NCI-H526 (cell line): ENCODE measurements at places on chromosomes 11 and 22.

GRCh38 chr11:56700914-56701485 is 2.1 kb downstream of the OR9G1 start:
- no peak for DNase-seq

- DNase-seq = no peak
Measured at GRCh38 chr11:115715251-115715770, 211.1 kb upstream of the CADM1 start.

DNA sequence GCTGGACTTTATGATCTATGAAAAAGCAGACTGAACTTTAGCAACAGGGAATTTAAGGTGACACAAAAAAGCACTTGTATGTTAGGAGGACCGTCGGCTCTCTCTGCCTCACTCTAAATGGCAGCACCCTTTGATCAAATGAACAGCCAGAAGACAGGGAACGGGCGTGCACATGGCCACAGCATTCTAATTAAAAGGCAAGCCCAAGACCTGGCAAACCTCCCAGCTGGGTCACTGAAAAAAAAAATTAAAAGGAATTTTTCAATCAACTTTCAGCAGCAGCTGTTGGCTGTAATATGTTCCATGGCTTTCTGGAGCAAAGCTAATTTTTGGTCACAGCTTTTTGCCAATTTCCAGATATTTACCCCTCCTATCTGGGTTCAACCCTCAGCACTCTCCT is 116.5 kb downstream of the C11orf58 start:
- no peak for DNase-seq

DNA sequence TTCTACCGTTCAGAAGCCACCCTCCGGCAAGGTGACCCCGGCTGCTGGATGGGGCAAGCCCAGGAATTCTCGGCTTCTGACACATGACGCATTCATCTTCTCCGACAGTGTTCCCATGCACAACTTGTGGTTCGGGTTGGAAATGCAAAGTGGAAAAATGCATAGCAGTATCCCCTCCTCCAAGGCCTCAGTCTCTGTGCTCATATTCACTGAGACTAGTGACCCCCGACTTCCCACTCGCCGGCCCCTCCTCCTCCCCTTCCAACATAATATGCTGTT is 70.0 kb upstream of the NTM start:
- DNase-seq = peak; percentile 70

DNA sequence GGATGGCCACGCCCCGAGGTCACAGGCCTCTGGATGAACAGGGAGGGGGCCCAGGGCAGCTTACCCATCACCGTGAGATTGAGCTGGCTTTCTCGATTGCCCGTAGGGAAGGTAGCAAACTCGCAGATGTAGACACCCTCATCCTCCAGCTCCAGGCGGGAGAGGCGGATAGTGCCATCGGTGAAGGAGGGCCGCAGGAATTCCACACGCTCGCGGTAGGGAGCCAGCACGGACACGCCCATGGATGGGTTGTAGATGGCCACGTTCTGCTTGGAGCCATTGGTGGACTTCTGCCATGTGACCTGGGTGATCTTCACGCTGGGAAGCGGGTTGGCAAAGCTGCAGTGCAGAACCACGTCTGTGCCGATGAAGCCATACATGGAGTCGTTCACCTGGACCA is 50.6 kb downstream of the NECTIN1 start:
- DNase-seq = no peak

- no peak for DNase-seq
Measured at GRCh38 chr11:118610225-118610772, 2.9 kb downstream of the PHLDB1 start.

DNA sequence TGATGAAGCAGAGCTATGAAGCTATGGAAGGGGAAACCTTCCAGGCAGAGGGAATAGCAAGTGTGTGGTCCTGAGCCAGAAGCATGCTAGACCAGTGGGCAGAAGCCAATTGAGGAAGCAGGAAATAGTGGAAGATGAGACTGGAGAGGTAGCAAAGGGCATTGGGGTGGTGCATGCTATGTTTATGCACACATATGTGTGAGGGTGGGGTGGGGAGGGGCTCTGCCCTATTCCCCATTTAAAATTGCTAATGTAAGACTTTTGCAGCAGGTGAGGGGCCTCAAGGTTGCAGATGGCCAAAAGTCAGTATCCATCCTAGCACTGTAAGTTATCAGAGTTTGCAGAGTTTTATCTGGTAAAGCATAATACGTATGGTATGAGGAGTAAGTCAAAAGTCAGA is 626.6 kb upstream of the KIRREL3 start:
- DNase-seq = no peak

GRCh38 chr11:60175860-60176275 is 7.0 kb downstream of the MS4A6A start:
- no peak for DNase-seq
